ENCODE measurements at places on chromosomes 3 and 15.
A peak's percentile ranks its signal among the peaks of the same experiment; 100 is the strongest.

DNA sequence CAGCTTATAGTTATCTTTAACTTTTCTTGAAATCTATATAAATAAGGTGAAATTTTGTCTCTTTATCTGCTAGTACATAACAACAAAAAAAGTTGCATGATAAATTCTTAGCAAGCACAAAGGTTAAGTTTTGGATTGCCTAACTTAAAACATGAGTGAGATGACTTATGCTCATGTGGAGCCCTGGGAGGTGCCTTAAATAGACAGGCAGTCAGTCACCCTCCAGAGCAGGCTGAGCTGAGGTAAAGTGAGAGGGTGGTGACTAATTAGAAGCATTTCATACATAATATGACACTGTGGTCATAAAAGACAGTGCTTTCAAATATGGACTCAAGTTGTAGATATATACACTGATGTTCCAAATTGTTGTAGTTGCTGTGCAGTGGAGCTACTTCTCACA, 14.6 kb upstream of the MME start:
- no peak for DNase-seq

DNA sequence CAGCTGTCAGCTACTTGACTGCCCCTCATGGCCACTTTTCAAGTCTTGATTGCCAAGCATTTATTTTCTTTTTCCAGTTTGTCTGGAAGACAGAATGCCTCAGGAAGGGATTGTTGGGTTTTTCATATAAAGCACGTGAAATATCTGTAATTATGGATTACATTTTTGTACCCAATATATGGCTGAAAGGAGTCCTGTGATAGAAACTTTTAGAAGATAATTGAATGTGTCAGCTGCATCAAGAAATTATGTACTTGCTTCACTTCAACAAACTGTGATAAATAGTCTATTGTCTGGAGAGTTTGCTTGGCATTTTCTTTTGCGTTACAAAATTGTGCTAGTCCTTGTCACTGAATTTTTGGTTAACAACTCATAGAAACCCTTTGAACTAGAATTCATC, 247.9 kb upstream of the SLCO3A1 start:
- DNase-seq = no peak

DNA sequence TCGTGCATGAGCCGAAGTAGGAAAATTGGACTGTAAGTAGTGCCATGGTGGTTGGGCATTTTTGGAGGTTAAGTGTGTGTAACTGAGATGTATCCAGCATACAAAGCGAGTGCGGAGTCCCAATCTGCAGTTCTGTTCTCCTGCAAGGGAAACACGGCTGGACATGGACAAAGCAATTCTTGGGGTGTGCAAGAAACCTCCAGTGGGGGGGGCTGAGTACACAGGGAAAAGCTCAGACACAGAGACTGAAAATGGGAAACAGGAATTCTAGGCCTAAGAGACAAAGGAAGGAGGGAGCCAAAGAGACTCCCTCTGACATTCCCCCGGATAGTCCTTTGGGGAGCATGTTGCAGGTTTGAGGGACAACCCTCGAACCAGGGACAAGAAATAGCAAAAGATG, 83.2 kb upstream of the PLSCR4 start:
- no peak for DNase-seq

DNA sequence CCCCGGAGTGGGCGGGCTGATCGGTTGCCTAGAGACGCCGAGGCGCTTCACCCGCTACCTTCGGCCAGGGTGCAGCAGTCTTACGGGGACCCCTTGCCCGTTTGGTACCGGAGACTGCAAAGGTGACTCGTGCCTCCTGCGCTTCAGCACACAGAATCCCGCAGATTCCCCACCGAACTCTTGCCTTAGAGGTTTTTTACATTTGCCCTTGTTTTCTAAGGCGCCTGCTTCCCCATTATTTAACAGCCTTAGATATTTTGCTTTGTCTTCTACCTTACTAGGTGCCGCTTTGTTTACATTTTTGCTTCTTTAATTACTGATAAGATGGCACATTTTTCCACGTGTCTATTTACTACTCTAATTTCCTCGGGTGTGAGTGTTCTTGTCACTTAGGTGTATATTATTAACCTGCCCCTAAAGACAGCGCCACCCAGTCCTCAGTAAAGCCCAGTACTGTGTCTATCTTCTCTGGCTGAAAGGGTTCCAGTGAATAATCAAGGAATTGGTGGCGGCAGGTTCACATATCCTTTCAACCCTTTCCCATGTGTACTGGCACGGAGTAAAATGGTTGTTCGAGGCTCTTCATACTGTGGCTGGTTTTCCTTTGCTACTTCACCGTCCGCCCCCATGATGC, 573 bp upstream of the CEP152 start:
- no peak for DNase-seq

- no peak for DNase-seq
These were observed 151.8 kb upstream of the DPH6 start for GRCh38 chr15:35697549-35698299.

GRCh38 chr3:52055537-52056351, 627 bp downstream of the DUSP7 start:
- peak; percentile 16 for DNase-seq

- no peak for DNase-seq
These were observed 580.0 kb downstream of the ZNF385D start for GRCh38 chr3:21170964-21171363.

DNA sequence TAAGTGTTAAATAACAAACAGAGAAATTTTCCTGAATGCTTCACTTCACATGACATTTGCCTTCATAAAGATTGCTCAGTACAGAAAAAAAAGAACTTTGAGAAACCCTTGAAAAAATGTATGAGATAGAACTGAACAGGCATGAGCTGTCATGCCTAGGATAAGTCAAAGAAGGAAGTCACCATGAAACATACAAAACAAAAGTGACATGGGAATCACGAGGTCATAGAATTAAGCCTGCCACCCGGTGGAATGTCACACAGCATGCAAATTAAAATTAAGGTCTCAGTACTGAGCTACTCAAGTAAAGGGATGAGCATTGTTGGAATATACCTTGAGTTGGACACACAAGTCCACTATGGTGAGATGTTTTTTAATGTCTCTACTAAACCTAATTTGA, 652.5 kb upstream of the NECTIN3 start:
- DNase-seq = no peak

- DNase-seq = no peak
These were observed 56.5 kb downstream of the CLDN11 start for GRCh38 chr3:170475092-170475685.

GRCh38 chr3:45603226-45603625, 8.7 kb downstream of the LIMD1 start:
- DNase-seq = no peak

DNA sequence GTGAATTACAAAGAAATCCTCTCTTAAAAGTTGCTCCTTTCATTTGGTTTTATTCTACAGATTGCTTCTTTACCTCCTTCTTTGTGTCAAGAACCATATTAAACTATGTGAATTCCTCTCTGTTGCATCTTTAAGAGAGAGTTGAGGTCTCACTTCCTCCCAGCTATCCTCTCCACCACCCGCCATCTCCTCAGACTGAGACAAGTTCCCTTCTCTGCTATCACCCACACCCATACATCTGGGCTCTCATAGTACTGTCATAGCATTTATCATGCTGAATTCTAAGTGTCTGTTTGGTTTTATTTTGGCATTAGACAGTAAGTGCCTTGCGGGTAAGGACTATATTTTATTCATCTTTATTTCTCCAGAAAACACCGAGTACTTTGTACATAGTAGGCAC, 54.2 kb downstream of the B3GALNT1 start:
- DNase-seq = no peak

DNA sequence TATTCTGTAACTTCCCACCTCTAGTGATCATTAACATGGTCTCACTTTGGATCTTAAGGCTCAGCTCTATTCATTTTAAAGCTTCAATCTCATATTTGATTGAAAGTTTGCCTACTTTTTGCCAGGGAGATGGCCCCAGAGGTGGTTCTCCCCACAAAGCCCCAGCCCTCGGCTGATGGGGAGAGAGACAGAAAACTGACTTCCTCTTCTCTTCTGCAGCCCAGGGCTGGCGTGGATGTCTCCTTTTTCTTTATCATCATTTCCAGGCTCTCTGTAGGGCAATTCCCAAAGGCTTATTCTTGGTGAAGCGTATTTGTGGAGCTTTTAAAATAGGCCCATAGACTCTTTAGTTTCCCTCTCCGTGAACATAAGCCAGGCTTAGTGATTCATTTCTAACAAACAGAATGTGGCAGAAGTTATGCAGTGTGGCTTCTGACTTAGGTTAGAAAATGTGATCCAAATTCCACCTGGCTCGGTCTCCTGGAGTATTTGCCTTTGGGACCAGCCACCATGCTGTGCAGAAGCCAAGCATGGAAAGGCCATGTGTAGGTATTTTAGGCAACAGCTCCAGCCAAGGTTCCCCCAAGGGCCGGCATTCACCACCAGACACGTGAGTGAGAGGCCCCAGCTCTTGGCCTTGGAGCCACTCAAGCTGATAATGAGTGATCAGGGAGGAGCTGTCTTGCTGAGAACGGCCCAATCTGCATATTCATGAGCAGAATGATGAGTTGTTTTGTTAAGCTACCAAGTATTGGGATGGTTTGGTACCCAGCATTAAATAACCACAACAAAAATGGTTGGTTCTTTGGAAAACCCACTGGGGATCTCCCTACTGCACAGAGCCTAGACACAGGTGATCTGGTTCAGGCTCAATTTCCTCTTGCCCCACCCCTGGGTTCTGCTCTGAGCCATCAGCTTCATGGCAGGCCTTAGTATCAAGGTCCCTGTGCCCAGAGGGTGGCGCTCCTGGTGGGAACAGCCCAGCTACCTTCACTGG, 353.2 kb upstream of the PROK2 start:
- DNase-seq = no peak

- DNase-seq = no peak
These were observed 27.6 kb upstream of the C15orf39 start for GRCh38 chr15:75174102-75174501.

DNA sequence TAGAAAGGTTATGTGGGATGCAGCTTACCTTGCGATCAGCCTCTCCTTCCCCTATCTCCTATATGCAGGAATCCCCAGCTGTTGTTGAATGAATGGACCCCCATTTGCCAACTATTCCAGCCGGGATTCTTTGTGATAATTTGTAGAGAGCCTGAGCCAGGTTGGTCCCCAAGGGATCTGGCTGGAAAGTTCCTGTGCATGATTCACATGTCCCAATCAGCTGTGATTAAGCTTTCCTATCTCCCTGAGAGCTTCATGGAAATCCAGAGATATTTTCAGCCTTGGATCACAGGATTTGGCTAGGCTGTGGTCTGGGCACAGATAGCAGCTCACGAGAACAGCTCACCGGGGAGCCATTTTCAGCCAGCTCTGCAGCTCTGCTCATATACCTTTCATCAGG, 76.7 kb downstream of the ARNT2 start:
- no peak for DNase-seq

GRCh38 chr3:182983876-182984275, 3.5 kb upstream of the DCUN1D1 start:
- no peak for DNase-seq

Measured in stimulated activated naive CD4-positive, alpha-beta T cell (primary cell).